Left ventricle myocardium superior (tissue), 1 donor: ENCODE measurements at places on chromosomes 6 and 20. TPM values are rescaled to one million over a fixed set of nuclear protein-coding genes. Genes with fewer than 3 reads are reported as not detected.

The GRM1 gene
- 1.3 TPM for total RNA-seq

The PDYN gene
- not detected for total RNA-seq

The RAB44 gene
- 0.07 TPM for total RNA-seq

The RAB32 gene
- 5.3 TPM for total RNA-seq

The SOX18 gene
- 36.8 TPM for total RNA-seq
